ENCODE measurements at places on chromosomes 1 and 21. TPM values are rescaled to one million over a fixed set of nuclear protein-coding genes. Genes with fewer than 3 reads are reported as not detected.

DNA sequence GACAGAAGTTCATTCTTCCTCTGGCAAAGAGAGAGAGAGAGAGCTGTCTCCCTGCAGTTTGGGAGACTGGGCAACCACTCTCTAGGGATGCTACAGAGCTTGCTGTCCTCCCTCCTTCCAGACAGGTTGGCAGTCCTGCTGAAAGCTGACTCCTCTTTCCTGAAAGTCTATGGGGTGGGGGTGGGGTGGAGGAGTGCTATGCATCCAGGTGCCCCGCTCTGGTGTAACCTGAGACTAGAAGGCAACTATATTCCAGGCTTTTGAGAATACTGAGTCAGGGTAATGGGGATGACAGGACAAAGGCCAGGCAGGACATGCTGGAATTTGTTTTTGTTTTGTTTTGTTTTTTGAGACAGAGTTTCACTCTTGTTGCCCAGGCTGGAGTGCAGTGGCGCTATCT is 55.4 kb downstream of the OPTC start:
- no peak for DNase-seq

The LRRC71 gene
- not detected for total RNA-seq

The DCAF8 gene
- total RNA-seq = 123 TPM

GRCh38 chr1:77355010-77355409 is 73.2 kb downstream of the AK5 start:
- no peak for DNase-seq

DNA sequence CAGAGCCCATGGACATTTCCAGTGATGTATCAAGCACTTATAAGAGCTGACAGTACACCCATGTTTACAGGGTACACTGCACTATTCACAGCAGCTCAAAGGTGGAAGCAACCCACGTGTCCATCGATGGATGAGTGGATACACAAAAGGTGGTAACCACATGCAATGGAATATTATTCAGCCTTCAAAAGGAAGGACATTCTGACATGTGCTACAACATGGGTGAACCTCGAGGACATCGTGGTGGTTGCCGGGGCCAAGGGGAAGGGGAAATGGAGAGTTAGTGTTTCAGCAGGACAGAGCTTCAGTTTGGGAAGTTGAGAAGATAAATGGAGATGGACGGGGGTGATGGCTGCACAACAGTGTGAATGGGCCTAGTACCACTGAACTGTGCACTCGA is 9.1 kb downstream of the AGT start:
- no peak for DNase-seq

- no peak for DNase-seq
These were observed 10.5 kb upstream of the UCK2 start for GRCh38 chr1:165816826-165817497.

The NKAIN1 gene
- total RNA-seq = not detected

- DNase-seq = no peak
These were observed 174.3 kb downstream of the LYPLAL1 start for GRCh38 chr1:219347921-219348391.

DNA sequence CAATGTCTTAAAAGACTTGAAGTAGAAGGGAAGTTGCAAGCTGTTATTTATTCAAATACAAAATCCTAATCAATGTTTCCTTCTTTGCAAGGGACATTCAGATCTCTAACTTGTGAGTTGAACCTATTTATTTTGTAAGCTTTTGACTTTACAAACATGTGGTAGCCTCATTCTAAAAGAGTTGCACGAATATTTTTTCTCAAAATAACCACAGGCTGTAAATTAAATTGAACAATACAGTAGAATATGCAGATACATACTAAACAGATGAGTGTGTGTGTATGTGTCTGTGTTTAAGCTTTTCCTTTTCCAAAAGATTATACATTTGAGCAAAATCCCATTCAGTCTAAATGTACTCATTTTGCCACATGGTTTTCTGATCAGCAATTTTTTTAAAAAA is 4.8 kb upstream of the DYNLT5 start:
- no peak for DNase-seq

DNA sequence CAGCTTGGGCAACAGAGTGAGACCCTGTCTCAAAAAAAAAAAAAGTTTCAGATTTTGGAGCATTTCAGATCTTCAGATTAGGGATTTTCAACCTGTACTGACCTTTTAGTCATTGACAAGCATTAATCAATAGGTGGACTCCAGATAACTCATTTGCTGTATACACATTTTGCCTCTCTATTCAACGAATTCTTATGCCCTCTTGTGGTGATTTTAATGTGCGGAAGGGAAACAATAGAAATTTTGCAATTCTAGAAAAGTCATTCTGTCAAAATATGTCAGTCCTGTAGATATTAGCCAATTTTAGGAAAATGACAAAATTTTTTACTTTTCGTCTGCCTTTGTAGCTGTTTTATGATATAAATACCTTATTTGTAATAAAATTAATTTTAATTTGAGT is 11.6 kb upstream of the OR2G2 start:
- no peak for DNase-seq

- no peak for DNase-seq
These were observed 135.7 kb upstream of the TIAM1 start for GRCh38 chr21:31479714-31480113.

DNA sequence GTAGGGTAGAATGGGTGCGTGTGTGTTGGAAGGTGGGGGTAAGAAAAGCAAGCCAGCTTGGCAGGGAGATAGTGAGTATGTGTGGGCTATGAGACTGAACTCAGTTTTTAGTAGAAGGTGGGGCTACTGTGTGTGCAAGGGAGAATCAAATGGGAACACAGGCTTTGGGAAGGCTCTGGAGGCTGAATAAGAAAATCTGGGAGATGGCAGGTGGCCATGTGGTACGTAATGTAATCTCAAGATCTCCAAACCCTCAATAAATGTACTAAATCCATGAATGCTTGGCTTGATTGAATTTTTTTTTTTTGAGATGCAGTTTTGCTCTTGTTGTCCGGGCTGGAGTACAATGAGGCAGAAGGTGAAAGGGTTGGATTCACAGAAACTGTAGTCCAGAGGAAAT is 3.5 kb upstream of the ZSCAN20 start:
- no peak for DNase-seq

DNA sequence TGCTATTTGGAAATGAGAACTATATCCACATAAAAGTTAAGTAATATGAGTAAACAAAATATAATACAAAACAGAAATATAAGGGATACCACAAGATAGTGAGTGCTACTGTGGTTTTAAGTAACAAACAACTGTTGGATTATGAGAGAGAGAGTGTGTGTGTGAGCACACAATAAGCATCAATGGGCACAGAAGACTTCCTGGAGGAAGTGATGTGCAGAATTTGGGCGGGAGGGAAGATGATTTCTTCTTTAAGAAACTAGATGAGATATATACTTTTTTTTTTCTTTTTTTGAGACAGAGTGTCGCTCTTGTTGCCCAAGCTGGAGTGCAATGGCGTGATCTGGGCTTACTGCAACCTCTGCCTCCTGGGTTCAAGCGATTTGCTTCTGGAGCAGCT is 7.9 kb upstream of the IER5 start:
- DNase-seq = no peak

DNA sequence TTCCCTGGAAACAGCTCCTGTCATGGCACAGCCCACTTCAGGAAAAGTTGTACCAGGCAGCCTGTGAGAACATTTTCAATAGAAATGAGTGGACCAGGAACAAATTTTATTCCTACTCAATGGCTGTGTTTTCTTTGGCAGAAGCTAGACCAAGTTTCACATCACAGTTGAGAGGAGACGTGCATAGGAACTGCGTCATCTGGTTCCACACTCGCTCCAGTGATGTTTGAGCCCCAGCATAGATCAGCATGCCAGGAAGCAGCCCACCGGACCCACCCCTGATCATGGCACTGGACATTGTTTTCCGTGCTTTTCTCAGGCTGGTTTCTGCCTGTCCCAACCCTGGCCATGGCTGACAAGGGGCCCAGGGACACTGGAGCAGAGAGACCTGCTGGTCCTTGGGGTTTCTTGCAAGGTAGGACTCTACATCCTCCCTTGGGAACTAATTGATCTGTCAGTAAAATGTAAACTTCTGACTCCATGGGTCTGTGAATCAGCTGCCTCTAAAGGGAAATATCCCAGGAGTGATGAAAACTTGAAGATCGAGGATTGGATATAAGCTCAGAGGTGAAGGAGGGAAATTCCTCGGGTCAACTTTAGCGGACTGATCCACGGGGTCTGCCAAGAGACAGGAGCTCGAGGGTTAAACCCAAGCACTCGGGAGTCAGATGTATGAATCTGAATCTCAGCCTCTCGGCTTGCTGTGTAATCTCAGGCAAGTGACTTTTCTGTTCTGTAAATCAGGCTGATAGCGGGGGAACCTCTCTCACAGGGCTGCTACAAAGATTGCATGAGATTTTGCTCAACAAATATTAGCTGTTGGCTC is 35.7 kb downstream of the NEK2 start:
- DNase-seq = no peak

GRCh38 chr1:57209495-57209894 is 214.4 kb downstream of the DAB1 start:
- DNase-seq = no peak

DNA sequence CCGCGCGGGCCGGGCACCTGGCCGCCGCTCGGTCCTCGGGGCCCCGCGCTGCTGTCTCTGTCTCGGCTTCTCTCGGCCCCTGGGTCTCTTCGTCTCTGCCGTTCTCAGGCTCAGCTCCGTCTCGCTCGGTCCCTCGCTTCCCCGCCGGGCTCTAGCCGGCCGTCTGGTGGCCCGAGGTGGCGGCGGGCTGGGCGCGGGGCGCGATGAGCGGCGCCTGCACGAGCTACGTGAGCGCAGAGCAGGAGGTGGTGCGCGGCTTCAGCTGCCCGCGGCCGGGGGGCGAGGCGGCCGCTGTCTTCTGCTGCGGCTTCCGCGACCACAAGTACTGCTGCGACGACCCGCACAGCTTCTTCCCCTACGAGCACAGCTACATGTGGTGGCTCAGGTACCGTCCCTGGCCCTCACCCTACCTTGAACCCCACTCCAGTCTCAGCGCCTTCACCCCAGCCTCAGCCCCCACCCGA is 355 bp downstream of the SHISAL2A start:
- peak; percentile 37 for DNase-seq

- no peak for DNase-seq
These were observed 157.3 kb downstream of the MRPL39 start for GRCh38 chr21:25449950-25450349.

DNA sequence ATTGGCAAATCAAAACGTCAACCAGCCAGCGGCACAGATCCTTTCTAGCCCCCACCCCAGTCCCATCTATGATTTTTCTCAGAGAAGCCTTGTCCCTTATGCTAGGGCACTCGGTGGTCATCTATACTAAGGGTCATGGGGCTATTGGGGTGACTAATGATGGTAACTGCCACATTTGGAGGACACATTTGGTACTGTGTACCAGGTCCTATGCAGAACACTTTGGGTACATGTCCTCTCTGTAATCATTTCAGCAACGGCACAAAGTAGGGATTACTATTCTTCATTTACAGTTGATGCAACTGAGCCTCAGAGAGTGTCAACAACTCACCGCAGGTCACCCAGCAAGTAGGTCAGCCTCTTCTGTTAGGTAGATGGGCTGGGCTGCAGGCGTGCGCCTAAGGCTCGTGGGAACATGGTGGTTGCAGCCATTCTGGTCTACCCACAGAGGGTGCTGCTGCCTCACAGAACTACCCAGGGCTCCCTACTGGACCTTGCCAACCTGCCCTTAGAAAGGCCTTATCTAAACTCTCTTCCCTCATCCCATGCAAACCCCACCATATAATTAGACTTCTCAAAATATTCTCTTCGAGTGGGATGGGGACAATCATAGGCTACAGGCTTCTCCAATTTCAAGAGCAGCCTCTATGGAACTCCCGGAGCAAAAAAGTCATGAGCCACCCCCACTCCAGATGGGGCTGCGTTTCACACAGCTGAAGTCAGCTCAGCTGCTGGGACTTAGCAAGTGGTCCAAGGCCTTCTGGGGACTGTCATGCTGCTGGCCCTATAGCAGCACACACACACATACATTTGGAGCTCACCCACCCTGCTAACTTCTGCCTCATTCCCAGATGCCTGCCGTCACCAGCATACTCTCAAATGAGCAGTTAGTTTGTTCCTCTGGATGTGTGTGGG is 5.8 kb upstream of the SDHB start:
- DNase-seq = peak; percentile 80

- DNase-seq = no peak
These were observed 37.8 kb downstream of the PLEKHO1 start for GRCh38 chr1:150187560-150187931.

The FCRL1 gene
- total RNA-seq = not detected

GRCh38 chr1:188669728-188670382 is 1807.8 kb downstream of the BRINP3 start:
- DNase-seq = no peak

The HHIPL2 gene
- total RNA-seq = not detected

DNA sequence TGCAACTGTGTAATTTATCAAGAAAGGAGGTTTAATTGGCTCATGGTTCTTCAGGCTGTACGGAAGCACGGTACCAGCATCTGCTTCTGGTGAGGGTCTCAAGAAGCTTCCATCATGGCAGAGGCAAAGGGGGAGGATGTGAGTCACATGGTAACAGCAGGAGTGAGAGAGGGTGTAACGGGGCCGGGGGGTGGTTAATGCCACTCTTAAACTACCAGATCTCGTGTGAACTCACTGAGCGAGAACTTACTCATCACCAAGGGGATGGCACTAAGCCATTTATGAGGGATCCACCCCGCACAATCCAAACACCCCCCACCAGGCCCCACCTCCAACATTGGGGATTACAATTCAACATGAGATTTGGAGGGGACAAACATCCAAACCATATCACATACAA is 21.0 kb upstream of the IFFO2 start:
- no peak for DNase-seq

The ELF3 gene
- 623 TPM for total RNA-seq

GRCh38 chr1:153354515-153355193 is 3.0 kb upstream of the S100A9 start:
- DNase-seq = no peak

GRCh38 chr1:24720152-24720551 is 25.1 kb upstream of the CLIC4 start:
- peak; percentile 48 for DNase-seq

The CASP9 gene
- total RNA-seq = 15.2 TPM

The CDK18 gene
- 37.0 TPM for total RNA-seq

- DNase-seq = no peak
These were observed 15.4 kb upstream of the MPZL1 start for GRCh38 chr1:167706363-167706762.

DNA sequence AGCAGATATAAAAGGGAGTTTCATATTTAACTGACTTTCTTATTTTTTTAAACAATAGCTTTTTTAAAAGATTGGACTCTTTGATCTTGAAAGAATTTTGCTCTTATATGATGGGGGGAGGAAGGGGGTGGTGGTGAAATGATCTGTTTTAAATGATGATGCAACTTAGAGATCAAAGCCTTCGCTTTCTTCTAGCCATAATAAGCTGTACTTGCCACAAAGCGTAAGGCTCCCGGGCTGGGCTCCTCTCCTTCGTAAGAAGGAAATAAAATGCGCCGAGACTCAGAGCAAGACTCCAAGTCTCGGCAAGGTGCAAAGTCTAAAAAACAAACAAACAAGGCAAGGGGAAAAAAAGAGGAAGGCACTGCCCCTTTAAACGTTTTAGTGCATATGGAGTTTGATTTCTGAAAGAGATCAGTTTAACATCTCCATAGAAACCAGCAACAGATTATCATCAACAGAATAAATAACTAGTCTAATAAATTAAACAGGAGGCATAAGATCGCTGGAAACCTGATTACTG is 3.3 kb downstream of the CASZ1 start:
- peak; percentile 70 for DNase-seq

GRCh38 chr1:94438692-94439276 is 20.6 kb downstream of the ABCD3 start:
- DNase-seq = peak; percentile 52

The ZBTB8A gene
- 7.9 TPM for total RNA-seq
